ENCODE measurements at places on chromosomes 1 and 21. TPM values are rescaled to one million over a fixed set of nuclear protein-coding genes. Genes with fewer than 3 reads are reported as not detected.

Gene B3GALT2
- total RNA-seq: not detected

Gene TMEM222
- 41.8 TPM for total RNA-seq

Gene PEAR1
- total RNA-seq: 19.0 TPM

Gene MAN1C1
- total RNA-seq: 0.63 TPM

Data from epithelial cell of proximal tubule (primary cell).